NCI-H460 (cell line): ENCODE measurements at places on chromosomes 4 and X. TPM values are rescaled to one million over a fixed set of nuclear protein-coding genes. Genes with fewer than 3 reads are reported as not detected.

TMEM271 gene
- total RNA-seq, result not detected in 2 replicates

AMBN gene
- not detected in 2 replicates for total RNA-seq

MID1 gene
- 25.2 TPM in 2 replicates for total RNA-seq

BEX4 gene
- 4.5 and 5.3 TPM in 2 replicates for total RNA-seq

DCAF8L2 gene
- not detected in 2 replicates for total RNA-seq
